ENCODE measurements at places on chromosomes 11 and 22. TPM values are rescaled to one million over a fixed set of nuclear protein-coding genes. Genes with fewer than 3 reads are reported as not detected.

Gene DCHS1
- not detected for total RNA-seq

Gene PLAAT2
- total RNA-seq = 3.0 TPM

Gene FAM83F
- total RNA-seq = 5.5 TPM

Gene GAB2
- 10.7 TPM for total RNA-seq

GRCh38 chr11:45655347-45655756 lies 10.1 kb downstream of the CHST1 start:
- peaks cover 12% of the 10 kb centered on the region for H3K27me3 ChIP-seq
- no peak overlapping the region for H3K27ac ChIP-seq
- no peaks in the 10 kb centered on the region for H3K36me3 ChIP-seq
- H3K4me1 ChIP-seq = no peaks in the 10 kb centered on the region
- peak; percentile 73 for DNase-seq

DNA sequence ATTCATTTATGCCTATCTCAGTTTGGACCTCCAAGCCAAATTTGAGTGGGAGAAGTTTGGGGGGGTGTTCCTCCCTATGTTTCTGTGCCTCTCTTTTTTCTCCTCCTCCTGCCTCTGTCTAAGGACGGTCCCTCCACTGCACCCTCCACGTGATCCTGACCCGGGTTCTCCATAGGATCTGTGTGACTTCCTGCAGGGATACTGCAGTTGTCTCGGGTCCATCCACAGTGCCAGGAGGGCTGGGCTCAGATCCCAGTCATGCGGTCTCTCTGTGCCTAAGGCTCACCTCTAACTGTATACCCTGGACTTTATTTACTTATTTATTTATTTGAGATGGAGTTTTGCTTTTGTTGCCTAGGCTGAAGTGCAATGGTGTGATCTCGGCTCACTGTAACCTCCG lies 1354.5 kb downstream of the BRD1 start:
- H3K27me3 ChIP-seq = no peaks in the 10 kb centered on the region
- H3K36me3 ChIP-seq = no peaks in the 10 kb centered on the region
- no peak overlapping the region for H3K27ac ChIP-seq
- no peaks in the 10 kb centered on the region for H3K4me1 ChIP-seq

DNA sequence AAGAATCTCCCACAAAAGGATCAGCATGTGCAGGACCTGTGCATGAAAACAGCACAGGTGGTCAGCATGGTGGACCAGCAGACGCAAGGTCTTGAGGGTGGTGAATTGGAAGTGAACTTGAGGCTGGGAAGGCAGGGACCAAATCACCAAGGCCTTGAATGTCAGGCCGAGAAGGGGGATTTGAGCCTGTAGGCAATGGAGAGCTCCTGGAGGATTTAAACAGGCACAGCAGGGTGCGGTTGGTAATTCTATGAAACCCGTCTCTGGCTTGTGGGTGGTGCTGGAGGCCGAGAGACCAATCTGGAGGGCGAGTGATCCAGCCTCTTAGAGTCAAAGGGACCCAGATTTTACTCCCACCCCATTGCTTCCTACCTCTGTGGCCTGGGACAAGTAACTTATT lies 2.4 kb downstream of the TSKU start:
- H3K4me1 ChIP-seq = peaks cover 32% of the 10 kb centered on the region
- H3K36me3 ChIP-seq = 0 out of 2 replicates have a peak, but pooled peaks cover 4% of the 10 kb centered on the region
- no peaks in the 10 kb centered on the region for H3K27me3 ChIP-seq

DNA sequence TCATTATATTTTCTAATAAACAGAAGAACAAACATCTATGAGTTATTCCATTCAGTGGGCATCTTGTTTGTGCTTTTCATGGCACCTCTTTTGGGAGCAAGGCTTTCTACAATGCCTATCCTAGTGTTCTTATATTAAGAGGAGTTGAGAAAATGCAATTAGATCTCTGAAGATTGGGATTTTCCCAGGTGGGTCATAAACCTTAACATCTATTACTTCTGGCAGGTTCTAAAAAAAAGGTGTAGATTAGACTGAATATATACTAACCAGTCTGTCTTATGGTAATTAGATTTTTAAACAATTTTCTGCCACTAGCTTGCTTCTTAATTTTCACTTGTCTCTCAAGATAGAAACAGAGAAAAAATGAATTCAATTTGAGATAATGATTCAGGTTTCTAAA lies 128.3 kb downstream of the NAV2 start:
- H3K4me3 ChIP-seq = no peak overlapping the region
- H3K27me3 ChIP-seq = no peaks in the 10 kb centered on the region
- H3K4me1 ChIP-seq = no peaks in the 10 kb centered on the region
- DNase-seq = no peak
- H3K36me3 ChIP-seq = no peaks in the 10 kb centered on the region

DNA sequence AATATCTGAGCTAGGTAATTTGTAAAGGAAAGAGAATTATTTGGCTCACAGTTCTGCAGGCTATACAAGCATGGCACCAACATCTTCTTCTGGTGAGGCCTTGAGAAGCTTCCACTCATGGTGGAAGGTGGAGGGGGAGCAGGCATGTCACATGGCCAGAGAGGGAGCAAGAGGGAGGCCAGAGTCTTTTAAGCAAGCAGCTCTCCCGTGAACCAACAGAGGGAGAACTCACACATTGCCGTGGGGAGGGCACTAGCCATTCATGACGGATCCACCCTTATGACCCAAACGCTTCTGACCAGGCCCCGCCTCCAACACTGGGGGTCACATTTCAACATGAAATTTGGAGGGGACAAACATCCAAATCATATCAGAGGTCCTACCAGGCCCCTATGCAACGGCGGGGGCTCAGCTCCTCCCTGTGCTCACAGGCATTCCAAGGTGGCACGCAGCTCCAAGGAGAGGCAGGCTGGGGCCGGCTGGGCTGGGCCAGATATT lies 4.6 kb downstream of the C11orf96 start:
- peaks cover 11% of the 10 kb centered on the region for H3K4me1 ChIP-seq
- peaks cover 22% of the 10 kb centered on the region for H3K27me3 ChIP-seq
- H3K36me3 ChIP-seq = no peaks in the 10 kb centered on the region
- H3K27ac ChIP-seq = no peak overlapping the region
- no peak overlapping the region for H3K4me3 ChIP-seq

DNA sequence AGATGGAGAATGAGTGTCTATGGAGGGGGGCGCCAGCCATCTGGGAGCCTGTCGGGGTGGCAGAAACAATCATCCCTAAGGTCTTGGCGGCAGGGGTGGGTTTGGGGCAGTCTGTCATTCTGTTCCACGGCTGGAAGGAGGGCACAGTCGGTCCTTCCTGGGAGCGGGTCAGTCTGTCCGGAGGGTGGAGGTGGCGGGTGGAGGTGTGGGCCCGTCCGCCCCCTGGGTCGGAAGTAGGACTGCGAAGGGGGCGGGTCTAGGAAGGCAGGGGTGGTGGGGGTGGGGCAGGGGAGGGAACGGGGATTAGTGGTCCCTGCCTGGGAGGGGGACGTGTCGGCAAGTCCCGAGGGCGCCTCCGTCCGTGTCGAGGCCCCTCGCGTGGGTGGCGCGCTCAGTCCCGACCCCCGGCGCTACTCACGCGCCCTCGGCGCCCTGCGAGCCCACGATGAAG lies 461 bp downstream of the TBC1D10A start:
- no peak overlapping the region for H3K27ac ChIP-seq
- no peaks in the 10 kb centered on the region for H3K27me3 ChIP-seq
- peaks cover 28% of the 10 kb centered on the region for H3K4me1 ChIP-seq

DNA sequence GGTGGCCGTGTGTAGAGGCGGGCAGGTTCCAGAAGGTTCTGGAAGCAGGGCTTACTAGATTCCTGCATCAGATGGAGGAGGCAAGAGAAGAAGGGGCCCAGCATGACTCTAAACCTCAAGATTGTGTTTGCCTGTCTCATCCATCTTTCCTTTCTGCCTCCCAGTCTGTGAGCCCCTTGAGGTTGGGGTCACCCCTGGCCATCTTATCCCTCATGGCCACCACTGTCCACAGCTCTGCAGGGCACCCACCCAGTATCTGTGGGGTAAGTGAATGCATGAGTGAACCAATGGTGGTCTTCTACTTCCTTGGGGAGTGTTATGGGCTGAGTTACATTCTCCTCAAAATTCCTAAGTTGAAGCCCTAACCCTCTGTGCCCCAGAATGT lies 79.3 kb downstream of the MYEOV start:
- H3K4me3 ChIP-seq = no peak overlapping the region
- H3K4me1 ChIP-seq = peaks cover 16% of the 10 kb centered on the region
- H3K27me3 ChIP-seq = no peaks in the 10 kb centered on the region
- peaks cover 5% of the 10 kb centered on the region for H3K36me3 ChIP-seq
- DNase-seq = no peak

DNA sequence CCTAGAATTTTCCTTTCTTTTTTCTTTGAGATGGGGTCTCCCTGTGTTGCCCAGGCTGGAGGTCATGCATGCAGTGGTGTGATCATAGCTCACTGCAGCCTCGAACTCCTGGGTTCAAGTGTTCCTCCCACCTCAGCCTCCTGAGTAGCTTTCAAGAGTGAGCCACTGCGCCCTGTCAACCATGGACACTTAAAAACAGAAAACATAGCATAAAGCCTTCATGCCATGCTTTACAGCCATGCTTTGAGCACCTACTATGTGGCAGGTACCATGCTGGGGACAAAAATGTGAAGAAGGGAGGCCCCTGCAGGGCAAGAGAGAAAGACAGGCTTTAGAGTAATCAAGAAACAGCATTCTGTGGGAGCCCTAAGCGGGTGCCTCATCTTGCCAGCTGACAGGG lies 13.7 kb upstream of the GNB1L start:
- no peak overlapping the region for H3K27ac ChIP-seq
- DNase-seq = no peak
- H3K27me3 ChIP-seq = no peaks in the 10 kb centered on the region
- no peak overlapping the region for H3K4me3 ChIP-seq
- no peaks in the 10 kb centered on the region for H3K4me1 ChIP-seq
- no peaks in the 10 kb centered on the region for H3K36me3 ChIP-seq

- peaks cover 10% of the 10 kb centered on the region for H3K4me1 ChIP-seq
- H3K27me3 ChIP-seq = no peaks in the 10 kb centered on the region
- no peak for DNase-seq
- no peak overlapping the region for H3K4me3 ChIP-seq
These were observed 4.2 kb downstream of the THYN1 start for GRCh38 chr11:134248910-134249480.

DNA sequence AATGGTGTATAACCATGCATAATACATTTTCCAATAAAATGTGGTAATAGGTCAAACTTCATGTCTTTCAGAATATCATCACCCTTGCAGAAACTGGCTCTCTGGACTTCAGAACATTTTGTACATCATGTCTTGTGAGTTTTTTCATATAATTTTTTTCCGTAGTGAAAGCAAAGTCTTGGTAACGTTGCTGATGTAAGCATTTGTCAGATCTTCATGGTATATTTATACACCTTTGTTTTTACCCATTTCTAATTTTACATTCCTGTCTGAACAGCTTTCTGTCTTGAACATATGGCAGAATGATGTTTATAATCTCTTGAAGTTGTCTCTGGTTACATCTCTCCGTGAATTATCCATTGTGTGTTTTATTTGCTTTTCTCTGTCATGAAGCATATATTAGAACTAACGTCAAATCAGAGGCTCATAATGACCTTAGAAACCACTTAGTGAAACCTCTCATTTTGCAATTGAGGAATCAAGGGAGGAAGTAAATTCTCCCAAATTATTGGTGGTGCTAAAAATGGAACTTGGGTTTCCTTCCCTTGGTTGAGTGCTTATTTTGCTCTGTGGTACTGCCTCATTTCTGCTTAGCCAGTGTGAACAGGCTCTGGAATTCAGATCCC lies 37.4 kb downstream of the CSRP3 start:
- H3K36me3 ChIP-seq = peaks cover 12% of the 10 kb centered on the region
- H3K27ac ChIP-seq = no peak overlapping the region
- DNase-seq = no peak
- H3K4me1 ChIP-seq = no peaks in the 10 kb centered on the region

DNA sequence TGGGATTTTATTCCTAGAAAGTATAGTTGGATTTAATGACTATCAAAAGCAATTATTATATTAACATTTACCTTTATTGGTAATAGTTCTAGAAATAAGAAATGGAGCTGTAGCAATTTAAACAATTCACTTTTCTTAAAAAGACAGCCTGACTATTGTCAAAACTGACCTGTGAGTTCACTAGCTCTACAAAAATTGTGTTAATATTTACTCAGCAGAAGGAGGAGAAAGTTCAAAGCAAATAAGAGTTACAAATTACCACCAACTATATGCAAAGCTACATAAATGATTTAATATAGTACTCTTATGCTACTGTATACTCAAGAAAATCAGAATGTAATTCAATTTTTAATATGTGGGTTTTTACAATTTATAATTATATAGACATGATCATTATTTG lies 310.0 kb downstream of the DCDC1 start:
- H3K36me3 ChIP-seq = no peaks in the 10 kb centered on the region
- H3K27me3 ChIP-seq = no peaks in the 10 kb centered on the region
- no peak for DNase-seq
- H3K4me1 ChIP-seq = no peaks in the 10 kb centered on the region
- H3K27ac ChIP-seq = no peak overlapping the region
- no peak overlapping the region for H3K4me3 ChIP-seq

DNA sequence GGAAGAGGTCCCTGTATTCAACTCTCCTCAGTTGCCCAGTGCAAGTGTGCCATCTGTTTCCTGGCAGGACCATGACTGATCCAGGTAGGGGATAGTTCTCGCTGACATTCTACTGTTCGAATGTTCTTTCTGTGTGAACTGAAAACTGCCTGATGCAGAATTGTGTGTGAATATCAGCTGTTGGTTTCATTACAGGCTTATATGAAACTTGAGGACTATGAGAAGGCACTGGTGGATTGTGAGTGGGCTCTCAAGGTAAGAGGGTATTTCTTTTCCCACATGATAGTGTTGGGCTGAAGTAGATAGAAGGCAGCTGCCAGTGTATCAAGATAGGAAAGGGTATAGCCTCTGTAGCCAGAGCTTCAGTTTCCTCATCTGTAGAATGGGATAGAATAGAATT lies 15.3 kb downstream of the TTC12 start:
- no peak for DNase-seq
- H3K27me3 ChIP-seq = no peaks in the 10 kb centered on the region
- H3K27ac ChIP-seq = no peak overlapping the region
- no peaks in the 10 kb centered on the region for H3K4me1 ChIP-seq
- no peak overlapping the region for H3K4me3 ChIP-seq

All from PC-3 (cell line).